Cardiac muscle cell (in vitro differentiated cells and primary cell): ENCODE measurements at places on chromosomes 1 and 21. TPM values are rescaled to one million over a fixed set of nuclear protein-coding genes. Genes with fewer than 3 reads are reported as not detected.

GRCh38 chr1:176058686-176059085 is 148.4 kb downstream of the COP1 start:
- peak; percentile 89 for DNase-seq

- DNase-seq = no peak
Measured at GRCh38 chr1:222897527-222898190, 82.8 kb downstream of the DISP1 start.

- DNase-seq = no peak
Measured at GRCh38 chr1:8604041-8604945, 213.1 kb downstream of the RERE start.

TDRKH gene
- polyA plus RNA-seq = 12.9 and 14.6 TPM in 2 replicates

HEYL gene
- 1.0 TPM in 2 replicates for polyA plus RNA-seq

NBPF6 gene
- not detected in 2 replicates for polyA plus RNA-seq

DNA sequence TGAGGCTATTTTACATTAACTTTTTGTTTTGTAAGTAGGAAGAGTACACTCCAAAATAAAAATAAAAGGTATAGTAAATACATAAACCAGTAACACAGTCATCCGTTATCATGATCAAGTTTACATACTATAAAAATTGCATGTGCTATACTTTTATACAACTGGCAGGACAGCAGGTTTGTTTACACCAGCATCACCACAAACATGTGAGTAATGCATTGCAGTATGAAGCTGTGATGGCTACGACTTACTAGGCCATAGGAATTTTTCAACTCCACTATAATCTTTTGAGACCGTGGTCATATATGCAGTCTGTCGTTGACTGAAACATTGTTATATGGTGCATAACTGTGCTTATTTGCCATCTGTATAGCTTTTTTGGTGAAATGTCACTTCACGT is 106.2 kb downstream of the CENPF start:
- no peak for DNase-seq

GRCh38 chr21:45041351-45041805 is 33.0 kb upstream of the ADARB1 start:
- DNase-seq = peak; percentile 96

ASTN1 gene
- 9.3 and 18.4 TPM in 2 replicates for polyA plus RNA-seq

TTC39A gene
- 8.1 and 11.4 TPM in 2 replicates for polyA plus RNA-seq

KLHDC8A gene
- polyA plus RNA-seq = 1.2 TPM in 1 of 2 replicates, not detected in the other

DNA sequence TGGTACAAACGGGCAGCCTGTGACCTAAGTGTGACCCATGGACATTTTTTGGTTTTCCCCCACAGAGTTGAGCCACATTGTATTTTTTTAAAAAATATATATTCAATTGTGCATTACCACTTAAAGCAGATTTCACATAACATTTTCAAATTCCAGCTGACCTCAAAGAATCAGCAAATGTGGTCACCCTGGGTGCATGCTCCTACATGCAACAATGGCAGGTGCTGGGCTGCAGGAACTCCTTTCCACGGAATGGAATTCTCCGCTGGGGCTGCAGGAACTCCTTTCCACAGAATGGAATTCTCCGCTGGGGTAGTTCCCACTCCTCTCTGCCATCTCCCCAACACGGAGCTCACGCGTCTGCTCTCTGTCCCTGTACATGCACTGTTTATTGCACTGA is 68.7 kb downstream of the MAP10 start:
- DNase-seq = no peak

PHLDA3 gene
- 57.3 and 69.1 TPM in 2 replicates for polyA plus RNA-seq

GRCh38 chr1:91885716-91886506 is at the start of gene TGFBR3:
TGFBR3 (minus strand) TSS chr1:91886151; CDS start chr1:91861531, 24,620 bp downstream.
- DNase-seq = peak; percentile 98

- no peak for DNase-seq
Measured at GRCh38 chr1:97814121-97814520, 106.7 kb downstream of the DPYD start.

- DNase-seq = no peak
Measured at GRCh38 chr1:90143591-90143990, 148.7 kb downstream of the ZNF326 start.

DNA sequence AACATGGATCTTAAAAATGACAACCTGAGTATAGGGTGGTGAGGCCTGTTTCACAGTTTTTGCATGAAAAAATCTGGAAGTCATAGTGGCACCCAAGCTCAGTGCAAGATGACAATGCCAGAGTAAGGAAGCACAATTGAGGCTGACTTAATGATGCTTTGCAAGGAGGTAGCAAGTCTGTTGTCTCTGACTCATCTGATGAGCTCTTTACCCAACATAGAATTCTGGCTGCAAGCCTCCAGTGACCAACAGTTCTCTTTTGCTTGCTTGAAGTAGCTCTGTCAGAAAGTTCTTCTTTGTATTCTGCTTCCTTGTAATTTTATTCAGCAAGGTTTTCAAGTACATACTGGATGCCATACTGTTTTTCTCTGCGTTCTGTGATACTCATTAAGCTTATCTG is 117.1 kb downstream of the FOXD2 start:
- DNase-seq = no peak

PGLYRP4 gene
- polyA plus RNA-seq = 0.33 TPM in 1 of 2 replicates, not detected in the other

- DNase-seq = peak; percentile 22
Measured at GRCh38 chr1:80894921-80895320, 905.8 kb upstream of the ADGRL2 start.

PROK1 gene
- not detected in 2 replicates for polyA plus RNA-seq

COL8A2 gene
- polyA plus RNA-seq = 0.05 TPM in 1 of 2 replicates, not detected in the other

- no peak for DNase-seq
Measured at GRCh38 chr1:26346274-26347033, 7.5 kb downstream of the CRYBG2 start.

DNA sequence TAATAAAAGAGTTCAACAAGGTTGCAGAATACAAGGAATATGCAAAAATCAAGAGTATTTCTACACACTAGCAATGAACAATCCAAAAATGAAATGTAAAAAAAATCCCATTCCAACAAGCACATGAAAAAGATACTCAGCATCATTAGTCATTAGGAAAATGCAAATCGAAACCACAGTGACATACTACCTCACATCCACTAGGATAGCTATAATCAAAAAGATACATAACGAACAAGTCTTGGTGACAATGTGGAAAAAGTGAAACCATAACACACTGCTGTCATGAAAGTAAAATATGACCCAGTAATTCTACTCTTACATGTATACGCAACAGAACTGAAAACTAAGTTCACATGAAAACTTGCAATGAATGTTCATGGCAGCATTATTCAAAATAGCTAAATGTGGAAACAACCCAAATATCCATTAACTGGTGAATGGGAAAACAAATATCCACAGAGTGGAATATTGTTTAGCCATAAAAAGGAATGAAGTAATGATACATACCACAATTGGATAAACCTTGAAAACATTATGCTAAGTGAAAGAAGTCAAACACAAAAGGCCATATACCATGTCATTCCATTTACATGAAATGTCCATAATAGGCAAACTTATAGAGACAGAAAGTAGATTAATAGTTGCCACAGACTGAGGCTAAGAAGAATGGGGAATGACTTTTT is 34.3 kb downstream of the PIK3R3 start:
- no peak for DNase-seq

WNT9A gene
- polyA plus RNA-seq = 0.14 TPM in 1 of 2 replicates, not detected in the other

LCE3E gene
- not detected in 2 replicates for polyA plus RNA-seq

- no peak for DNase-seq
Measured at GRCh38 chr1:246875041-246876026, 56.4 kb downstream of the AHCTF1 start.

DNA sequence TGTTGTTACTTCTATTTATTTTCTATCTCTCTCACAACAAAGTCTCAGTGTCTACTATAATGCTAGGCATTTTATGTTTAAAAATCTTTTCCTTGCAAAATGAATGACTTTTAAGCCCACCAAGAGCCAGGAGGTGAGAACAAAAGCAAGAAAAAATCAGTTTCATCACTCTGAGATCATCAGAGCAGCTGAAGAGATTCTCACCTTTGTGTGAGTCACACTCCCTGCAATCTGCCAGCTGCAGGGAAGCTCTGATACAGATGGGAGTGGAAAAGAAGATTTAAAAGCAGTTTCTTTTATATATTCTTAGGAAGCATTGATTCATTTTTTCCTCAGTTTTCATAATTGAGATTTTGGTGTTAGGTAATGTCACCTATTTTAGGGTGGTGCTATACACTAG is 107.6 kb downstream of the LHX9 start:
- DNase-seq = no peak

DNA sequence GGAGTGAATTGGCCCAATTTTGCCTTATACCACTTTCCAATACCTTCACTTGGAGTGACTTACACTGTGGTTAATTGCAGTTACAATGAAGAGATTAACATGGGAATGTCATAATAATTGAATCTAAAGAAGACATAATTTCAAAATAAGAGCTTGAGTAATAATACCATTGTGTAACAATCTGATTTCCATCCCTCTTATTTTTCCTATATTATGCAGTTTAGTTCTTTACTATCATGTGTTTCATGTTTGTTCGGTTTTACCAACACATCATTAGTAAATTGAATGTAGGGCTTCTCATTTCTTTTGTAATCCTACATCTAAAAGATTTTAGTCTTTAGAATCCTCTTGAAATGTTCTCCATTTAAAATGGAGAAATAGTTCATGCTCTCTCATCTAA is 19.2 kb upstream of the XPR1 start:
- DNase-seq = no peak

DNA sequence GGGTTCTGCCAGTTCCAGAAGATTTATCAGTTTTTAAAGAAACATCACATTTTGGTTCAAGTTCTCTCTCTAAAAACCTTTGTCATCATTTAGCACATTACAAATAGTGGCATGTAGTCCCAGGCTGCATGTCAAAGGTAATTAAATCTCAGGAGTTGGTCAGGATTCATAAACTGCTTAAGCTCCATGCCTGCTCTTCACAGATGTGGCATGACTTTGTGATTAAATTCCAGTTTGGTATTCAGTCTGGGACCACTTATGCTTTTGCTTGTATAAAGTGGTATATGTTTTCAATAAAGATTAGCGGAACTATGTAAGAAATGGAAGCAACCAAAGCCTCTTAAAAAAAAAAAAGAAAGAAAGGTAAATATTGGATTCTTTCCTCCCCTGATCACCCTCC is 408.0 kb downstream of the DISC1 start:
- no peak for DNase-seq

- no peak for DNase-seq
Measured at GRCh38 chr1:65813956-65814355, 21.3 kb downstream of the PDE4B start.

- no peak for DNase-seq
Measured at GRCh38 chr21:33414926-33415325, 11.7 kb downstream of the IFNGR2 start.

DNA sequence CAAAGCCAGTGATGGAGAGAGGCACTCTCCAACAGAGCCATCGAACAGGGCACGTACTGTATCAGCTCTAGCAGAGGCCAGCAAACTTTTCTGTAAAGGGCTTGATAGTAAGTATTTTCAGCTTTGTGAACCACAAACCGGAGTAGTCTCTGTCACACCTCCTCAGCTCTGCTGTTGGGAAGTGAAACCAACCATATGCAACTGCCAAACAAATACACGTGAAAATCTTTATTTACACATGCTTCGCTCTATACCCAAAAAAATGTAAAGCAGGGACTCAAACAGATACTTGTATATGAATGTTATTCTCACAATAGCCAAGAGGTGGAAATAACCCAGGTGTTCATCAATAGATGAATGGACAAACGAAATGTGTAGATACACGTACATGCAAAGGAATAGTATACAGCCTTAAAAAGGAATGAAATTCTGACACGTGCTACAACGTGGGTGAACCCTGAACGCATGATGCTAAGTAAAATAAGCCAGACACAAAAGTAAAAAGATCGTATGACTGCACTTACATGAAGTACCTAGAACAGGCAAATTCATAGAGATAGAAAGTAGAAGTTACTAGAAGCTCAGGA is 39.0 kb downstream of the SETD4 start:
- no peak for DNase-seq

SPATA45 gene
- 0.52 TPM in 1 of 2 replicates, not detected in the other for polyA plus RNA-seq

- no peak for DNase-seq
Measured at GRCh38 chr1:16409536-16410152, 27.6 kb downstream of the SPATA21 start.

GRCh38 chr1:235928197-235928596 is 61.5 kb upstream of the LYST start:
- DNase-seq = no peak

- DNase-seq = no peak
Measured at GRCh38 chr1:165726169-165726568, 27.8 kb upstream of the ALDH9A1 start.

DNA sequence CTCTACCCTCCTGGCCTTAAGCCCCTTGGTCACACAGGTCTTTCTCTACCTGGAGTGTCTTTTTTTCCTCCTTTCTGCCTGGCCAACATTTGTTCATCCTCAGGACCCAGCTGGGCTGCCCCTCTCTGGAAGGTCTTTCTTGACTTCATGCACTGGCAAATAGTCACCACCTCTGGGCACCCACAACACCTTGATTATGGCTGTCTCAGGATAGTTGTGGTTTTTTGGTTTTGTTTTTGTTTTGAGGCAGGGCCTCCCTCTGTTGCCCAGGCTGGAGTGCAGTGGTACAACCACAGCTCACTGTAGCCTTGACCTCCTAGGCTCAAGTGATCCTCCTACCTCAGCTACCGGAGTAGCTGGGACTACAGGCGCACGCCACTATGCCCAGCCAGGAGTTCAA is 10.8 kb downstream of the RPS6KA1 start:
- DNase-seq = no peak

HRNR gene
- not detected in 2 replicates for polyA plus RNA-seq

ARF1 gene
- polyA plus RNA-seq = 662 and 732 TPM in 2 replicates

RNF223 gene
- not detected in 2 replicates for polyA plus RNA-seq

- DNase-seq = no peak
Measured at GRCh38 chr21:25916226-25916625, 181.5 kb downstream of the GABPA start.

DNA sequence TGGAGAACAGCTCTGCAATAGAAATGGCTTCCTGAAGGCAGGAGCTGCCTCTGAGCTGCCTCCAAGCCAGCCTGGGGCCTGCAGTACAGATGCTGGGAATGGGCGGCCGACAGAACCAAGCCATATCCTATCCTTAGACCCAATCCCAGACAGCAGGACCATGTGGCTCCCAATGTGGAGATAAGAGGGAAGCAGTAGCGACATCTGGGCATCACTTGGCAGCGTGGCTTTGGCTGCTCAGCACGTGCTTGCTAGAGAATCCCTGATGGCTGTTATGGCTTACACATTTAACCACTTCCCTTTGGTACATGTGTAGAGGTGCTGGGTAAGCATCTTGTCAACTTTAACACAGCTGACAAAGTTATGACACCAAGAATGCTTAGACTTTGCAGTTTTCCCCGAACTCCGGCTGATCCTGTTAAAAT is 87.7 kb downstream of the MAN1C1 start:
- DNase-seq = no peak

DNA sequence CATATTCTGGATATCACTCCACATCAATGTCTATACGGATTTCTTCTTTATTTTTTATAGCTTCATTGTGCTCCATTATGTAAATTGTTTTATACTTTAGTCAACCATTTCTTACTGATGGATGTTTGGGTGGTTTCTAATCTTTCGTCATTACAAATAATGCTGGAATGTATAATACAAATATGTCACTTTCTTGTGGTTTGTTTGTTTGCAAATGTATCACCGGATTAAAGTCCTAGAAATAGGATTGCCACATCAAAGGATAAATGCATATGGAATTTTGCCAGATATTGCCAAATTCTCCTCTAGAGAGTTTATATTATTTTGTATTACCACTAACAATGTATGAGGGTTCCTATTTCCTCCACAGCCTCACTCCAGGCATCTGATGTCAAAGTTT is 48.7 kb upstream of the PRDM2 start:
- no peak for DNase-seq
